ENCODE measurements at places on chromosomes 6 and 20.

DNA sequence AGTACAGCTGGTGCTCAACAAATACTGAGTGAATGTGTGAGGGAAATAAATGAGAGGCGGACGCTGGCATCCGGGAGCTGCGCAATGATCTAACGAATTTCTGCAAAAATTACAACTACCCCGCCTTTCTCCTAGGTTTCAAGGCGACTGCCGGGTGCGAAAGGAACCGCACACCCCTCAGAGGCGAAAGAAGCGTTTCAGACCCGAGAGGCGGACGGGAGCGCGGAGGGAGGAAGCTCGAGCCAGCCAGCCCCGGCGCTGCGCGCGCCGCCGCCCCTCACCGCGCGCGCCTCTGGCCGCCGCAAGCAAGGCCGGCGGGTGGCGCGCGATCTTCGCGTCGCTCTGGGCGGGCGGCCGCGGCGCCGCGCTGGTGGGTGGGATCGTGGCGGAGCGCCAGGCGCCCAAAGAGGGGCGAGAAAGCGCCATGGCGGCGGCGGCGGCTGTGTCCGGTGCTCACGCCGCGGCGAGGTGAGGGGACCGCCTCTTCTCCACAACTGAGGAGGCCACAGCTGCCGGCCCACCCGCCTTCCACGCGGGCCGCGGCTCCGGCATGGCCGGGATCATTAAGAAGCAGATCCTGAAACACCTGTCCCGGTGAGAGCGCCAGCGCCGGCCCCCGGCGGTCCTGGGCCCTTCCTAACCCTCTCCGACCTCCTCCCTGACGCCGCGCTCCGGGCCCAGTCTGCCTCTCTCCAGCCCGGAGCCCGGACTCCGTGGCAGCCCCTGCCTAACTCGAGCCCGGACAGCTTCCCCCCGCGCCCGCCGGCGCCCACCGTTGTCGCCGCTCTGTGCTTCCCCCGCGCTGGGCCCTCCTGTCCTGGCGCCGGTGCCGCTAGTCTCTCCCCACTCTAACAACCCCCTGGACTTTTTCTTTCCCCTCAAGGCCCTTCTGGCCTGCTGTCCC is at the start of gene BLTP3A:
Gene BLTP3A, plus strand, starts transcription at position 383 of the 904 bp plus-strand sequence. Its CDS starts 168 bp downstream, at position 551.
- peak; percentile 32 for DNase-seq

GRCh38 chr6:153963352-153963751 is 75.7 kb upstream of the OPRM1 start:
- DNase-seq, result no peak

- DNase-seq, result no peak
Observed at GRCh38 chr20:35515949-35516645, 13.4 kb downstream of the C20orf173 start.

- DNase-seq, result no peak
Observed at GRCh38 chr6:169183233-169183632, 70.4 kb downstream of the THBS2 start.

GRCh38 chr6:2900221-2900807 is 2.8 kb downstream of the SERPINB9 start:
- no peak for DNase-seq

GRCh38 chr6:159002432-159003155 is 2.6 kb upstream of the RSPH3 start:
- no peak for DNase-seq

- DNase-seq, result peak; percentile 28
Observed at GRCh38 chr6:136550330-136551071, at the start of gene MAP7. TSS of gene MAP7 (minus strand) at chr6:136550422. CDS start at chr6:136550408, 14 bp downstream.

DNA sequence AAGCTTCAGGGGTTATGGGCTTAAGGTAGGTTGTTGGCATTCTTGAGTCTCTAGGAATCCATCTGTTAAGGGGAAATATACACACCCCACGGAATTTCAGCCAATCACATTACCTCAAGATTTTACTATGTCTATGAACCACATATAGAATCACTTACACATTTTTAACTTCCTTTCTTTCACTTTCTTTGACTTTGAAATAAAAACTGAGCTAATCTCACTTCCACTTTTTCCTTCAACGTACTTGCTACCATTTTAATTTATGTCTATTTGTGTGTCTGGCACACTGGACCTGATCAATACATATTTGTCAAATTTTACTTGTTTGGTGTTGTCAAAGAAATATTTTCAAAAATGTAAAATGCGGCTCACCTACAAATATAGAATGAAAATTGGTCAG is 545.4 kb upstream of the JAG1 start:
- no peak for DNase-seq

- DNase-seq, result no peak
Observed at GRCh38 chr20:49637046-49637637, 69.2 kb upstream of the PTGIS start.

DNA sequence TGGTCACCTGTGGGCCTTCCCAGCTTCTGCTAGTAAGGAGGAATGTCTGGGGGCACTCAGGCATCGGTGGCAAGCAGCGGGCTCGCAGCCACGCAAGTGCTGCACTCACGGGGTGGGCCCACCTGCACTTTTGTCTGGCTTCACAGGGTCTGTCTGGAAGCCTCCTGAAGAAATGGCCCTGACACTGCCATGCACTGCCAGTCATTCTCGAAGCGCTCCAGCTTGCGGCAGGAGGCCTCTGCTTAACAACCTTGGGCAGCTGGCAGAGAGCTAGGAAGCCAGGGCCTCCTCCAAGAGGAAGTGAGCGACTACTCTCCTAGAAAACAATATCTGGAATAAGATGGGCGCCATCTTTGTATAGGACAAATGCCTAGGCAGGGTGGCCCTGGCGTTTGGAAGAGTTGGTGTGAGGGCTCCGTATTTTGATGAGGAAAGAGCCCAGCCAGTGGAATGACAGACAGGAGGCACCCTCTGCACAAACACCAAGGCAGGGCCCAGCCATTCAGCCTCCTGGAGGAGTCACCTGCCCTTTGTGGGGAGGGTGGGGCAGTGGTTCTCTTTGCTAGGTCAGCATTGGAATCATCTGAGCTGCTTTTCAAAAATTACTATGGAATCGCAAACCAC is 113.9 kb downstream of the SYNDIG1 start:
- DNase-seq, result no peak

GRCh38 chr20:62215991-62216635 is 4.0 kb downstream of the HRH3 start:
- no peak for DNase-seq

GRCh38 chr20:60274717-60275116 is 316.5 kb downstream of the CDH26 start:
- DNase-seq, result no peak

All from activated naive CD4-positive, alpha-beta T cell (primary cell).